ENCODE measurements at places on chromosomes 6 and 20.
A peak's percentile ranks its signal among the peaks of the same experiment; 100 is the strongest.

DNA sequence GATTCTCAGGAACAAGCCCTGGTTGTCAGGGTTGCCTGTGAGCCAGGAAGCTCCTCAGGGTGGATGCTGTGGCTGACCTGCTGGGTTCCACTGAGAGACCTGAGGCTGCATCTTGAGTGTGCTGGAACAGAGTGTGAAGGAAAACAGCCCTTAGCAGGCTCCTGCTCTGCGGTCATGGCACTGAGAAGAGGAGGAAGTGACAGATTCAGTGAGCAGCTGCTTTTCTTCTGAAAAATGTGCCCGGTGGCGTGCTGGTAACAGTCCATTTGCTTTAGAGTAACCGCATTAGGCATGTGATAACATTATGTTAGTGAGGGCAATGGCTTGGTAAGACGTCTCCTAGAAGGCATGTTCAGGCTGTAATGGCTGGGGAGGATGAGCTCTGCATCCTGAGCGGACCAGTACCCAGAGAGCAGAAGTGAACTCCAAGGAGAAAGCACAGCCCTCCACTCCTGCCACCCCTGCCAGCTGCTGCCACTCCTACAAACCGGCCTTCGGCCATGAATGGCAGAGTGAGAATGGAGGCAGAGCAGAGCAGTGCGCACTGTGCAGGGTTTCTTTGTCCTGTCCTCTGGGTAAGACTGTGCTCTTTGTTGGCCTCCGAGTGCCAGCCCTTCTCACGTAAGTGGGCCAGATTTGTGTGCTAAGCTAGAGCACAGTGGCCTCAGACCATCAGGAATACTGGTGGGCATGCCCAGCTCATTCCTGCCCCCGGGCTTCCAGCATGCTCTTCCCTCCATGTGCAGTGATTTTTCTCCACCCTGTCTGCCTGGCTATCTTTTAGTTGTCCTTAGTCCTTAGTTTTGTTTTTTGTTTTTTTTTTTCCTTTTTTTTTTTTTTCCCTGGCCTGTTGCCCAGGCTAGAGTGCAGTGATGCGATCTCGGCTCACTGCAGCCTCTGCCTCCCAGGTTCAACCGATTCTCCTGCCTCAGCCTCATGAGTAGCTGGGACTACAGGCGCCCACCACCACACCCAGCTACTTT, 98.1 kb upstream of the VSTM2L start:
- DNase-seq, result no peak

GRCh38 chr6:122995921-122996793, at the start of gene CLVS2:
TSS of gene CLVS2 (plus strand) at chr6:122996235. CDS start at chr6:122997778, 1,543 bp downstream.
- DNase-seq, result no peak

- peak; percentile 48 for DNase-seq
Observed at GRCh38 chr6:128259029-128259724, 261.2 kb downstream of the PTPRK start.

GRCh38 chr6:31081872-31082271, 30.5 kb downstream of the C6orf15 start:
- DNase-seq, result no peak

DNA sequence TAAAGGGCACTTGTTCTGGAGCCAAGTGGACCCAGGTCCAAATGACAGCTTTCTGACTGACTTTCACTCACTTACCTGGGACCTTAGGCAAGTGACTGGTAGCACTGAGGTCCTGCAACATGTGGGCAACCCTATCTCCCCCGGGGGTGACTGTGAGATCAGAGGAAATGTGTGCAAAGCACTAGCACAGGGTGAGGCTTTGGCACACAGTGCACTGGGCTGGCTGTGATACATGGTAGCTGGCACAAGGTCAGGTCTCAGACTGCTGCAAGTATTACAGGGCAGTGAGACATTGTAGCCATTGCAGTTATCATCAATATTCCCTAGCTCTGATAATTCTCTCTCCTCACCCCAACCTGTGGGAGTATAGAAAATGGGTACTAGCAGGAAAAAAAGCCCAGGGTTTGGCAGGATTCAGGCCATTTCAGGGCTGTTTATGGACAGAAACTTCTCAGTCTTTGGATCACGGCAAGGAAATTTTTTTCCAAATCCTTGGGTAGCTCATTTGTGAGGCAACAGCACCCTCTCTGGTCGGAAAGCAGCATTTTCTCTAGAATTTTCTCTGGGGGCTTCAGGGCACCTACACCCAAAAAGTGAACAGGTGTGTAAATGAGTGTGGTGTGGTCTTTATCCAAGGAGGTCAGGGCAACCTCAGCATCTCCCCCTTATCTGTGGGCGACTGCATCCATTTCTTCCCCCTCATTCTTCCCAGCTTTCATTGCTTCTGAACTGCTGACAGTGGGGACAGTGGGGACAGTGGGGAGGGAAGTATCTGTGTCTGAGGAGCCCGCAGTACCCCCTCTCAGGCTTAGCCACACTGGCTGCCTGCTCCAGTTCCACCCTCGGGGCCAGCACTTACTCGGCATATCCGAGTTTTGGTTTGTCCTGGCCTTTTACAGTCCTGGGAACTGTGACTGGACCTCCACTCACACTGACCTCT, 148.7 kb upstream of the PHACTR3 start:
- DNase-seq, result no peak

GRCh38 chr6:10518557-10519407, 2.4 kb upstream of the GCNT2 start:
- DNase-seq, result no peak

GRCh38 chr20:63082308-63082938, 75.7 kb upstream of the BHLHE23 start:
- DNase-seq, result no peak

- DNase-seq, result no peak
Observed at GRCh38 chr20:63172726-63173125, 43.2 kb downstream of the YTHDF1 start.

DNA sequence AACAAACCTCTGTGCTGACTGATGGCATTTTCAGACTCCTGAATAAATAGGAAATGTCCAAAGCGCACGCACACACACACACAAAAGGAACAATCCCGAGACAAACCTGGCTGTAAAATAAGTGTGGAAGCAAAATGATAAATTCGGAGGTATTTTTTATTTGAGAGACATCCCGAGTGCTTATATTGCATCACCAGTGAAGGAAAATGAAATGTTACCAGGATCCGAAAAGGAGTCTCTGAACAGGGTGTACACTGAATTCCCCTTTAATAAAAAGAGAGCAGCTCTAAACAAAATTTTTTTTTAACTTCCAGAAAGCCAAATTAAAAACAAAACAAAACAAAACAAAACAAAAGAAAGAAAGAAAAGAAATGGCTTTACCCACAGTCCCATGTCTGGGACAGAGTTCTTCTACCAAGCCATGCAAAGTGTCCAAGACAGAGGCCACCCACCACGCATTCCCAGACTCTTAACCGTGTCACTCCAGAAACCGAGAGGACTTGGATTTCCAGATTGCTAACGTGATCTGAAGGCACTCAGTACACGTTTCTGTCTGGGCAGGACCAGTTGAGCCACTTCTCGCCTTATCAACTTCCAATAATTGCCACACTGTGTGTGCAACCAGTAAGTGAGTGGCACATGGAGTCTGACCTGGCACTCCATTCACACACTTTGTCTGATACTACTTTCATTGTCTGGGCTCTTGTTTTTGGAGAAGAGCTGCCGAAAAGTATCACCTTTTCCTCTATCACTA, 817 bp downstream of the ME1 start:
- DNase-seq, result no peak

DNA sequence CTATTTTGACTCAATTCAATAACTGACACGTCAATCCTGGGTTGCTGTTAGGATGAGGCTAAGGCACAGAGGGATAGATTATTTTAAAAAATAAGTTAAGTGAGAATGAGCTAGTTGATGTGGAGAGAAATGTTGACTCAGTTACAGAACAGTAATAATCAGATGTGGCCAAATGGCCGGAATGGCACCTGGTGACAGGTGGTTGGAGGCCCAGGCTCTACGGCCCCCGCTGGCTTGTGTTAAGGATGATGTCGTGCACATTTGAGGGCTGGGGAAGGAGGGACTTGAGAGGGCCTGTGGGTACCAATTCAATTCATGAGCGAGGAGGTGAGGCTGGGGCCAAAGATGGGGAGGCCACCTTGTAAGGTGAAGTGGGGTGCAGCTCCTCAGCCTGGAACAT, 31.7 kb downstream of the APCDD1L start:
- no peak for DNase-seq

DNA sequence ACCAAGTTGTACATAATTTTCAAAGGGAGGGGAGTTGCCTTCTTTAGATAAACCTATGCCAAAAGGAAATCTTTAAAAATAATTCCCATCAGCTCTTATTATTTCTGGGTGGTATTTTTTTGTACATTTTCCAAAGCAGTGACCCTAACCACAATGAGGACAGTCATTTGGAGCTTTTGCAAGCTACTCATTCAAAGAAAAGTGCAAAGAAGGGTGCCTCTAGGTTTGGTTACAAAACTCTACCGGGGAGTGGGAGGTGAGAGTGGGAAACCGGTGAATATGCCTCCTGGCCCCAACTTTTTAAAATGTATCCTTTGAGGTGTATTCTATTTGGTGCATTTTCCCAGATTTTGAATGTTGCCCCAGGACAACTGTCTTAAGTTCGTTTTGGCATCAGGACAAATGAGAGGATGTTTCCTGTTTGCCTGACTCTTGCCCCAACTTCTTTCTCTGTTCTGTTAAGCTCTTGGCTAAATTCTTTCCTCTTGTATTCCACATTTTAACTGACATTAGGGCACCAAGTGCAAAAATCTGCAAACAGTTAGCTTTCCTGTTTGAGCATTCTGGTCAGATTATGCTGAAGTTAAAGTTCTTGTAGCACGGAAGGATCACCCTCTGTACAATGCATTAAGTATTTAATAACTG, 78.9 kb downstream of the SLX4IP start:
- DNase-seq, result no peak

- no peak for DNase-seq
Observed at GRCh38 chr6:68891419-68891818, 256.3 kb downstream of the ADGRB3 start.

- DNase-seq, result no peak
Observed at GRCh38 chr6:107217248-107217647, 101.9 kb upstream of the BEND3 start.

DNA sequence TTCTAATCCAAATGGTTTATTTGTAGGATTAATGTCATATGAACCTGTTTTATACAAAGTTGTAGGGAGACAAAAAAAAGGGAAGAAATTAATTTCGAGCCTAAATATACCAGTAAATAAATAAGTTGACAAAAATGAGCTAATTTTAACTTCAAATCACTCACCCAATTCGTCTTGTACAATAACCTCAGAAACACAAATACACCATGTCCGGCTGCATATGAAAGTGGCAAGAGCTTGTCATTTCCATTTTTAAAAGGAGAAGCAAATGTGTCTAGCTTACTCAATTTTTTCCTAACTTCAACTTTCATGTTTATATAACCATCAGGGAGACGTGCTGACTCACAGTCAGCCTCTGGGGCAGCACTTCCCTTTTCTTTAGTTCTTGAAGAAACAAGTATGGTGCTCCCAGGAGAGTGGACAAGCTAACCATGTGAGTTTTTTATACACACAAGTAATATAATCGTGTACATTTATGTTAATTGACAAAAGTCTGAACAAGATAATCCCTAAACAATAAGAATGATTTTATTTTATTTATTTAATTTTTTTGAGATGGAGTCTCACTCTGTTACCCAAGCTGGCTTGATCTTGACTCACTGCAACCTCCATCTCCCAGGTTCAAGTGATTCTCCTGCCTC, 55.5 kb upstream of the SGK1 start:
- DNase-seq, result no peak

DNA sequence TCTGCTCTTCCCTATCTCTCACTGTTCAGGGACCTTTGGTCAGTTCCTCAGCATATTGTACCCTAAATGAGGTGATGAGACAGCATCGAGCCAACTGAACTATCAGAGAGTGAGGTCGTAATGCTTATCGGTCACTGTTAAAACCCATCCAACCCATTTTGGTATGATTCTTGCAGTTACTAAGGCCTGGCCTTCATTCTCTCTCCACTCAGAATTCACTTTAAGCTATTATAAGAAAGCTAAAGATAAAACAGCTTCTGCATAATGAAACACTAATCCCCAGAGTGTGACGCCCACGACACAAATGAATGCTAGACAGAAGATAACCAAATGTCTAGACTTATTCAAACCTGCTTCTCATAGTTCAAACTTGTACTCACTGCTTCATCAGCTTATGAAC, 175.8 kb downstream of the GMPR start:
- no peak for DNase-seq

DNA sequence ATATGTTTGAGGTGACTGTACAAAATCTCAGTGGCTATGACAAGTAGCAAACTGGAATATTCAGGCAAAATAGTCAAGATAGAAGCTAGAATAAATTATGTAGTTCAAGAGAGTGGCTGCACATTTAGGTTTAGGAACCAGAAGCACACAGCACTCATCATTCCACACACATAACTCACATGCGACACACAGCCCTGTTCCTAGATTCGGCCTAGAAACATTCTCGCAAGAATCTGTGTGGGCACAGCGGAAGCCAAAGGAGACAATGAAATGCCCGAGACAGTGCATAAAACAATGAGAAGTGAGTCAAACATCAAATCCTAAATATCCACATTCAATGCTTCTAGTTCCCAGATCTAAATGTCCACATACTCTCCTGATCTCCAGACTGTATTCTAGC, 9.5 kb upstream of the SUPT3H start:
- no peak for DNase-seq

DNA sequence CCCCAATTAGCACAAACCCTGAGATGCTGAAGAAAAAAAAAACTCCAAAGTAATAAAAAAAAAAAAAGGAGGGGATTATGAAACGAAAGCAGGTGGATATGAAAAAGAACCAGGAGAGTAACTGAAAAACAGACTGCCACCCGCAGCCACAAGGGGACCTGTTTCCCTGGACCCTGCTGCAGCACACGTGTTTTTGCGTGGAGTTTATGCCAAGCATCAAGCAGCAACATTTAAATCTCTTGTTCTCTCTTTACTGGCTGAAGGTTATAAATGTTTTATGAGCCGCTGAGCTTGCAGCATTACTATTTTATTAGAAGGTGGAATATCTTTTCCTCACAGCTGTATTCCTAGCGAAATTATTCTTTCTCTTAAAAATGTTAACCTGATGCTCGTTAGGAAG, 131.6 kb upstream of the OLIG3 start:
- no peak for DNase-seq

- DNase-seq, result no peak
Observed at GRCh38 chr20:618980-619379, 8.9 kb upstream of the TCF15 start.

- no peak for DNase-seq
Observed at GRCh38 chr20:539848-540247, 3.7 kb downstream of the CSNK2A1 start.

DNA sequence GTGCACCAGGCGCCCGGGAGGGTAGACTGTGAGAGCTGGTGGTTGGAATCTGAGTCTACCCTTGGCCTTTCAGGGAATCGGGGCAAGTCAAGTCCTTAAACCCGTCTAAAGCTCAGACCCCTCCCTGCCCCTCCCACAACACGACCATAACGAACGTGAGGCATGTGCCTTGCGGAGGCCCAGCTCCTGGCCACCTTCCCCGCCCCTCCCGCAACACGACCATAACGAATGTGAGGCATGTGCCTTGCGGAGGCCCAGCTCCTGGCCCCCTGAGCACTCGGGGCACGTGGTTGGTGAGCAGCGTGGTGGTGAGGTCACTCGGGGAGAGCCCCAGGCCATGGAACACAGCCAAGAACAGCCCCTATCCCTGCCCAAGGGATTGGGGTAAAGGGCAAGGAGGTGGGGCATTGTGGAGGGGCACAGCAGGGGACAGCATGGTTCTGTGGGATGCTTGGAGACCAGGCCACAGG, 132.2 kb downstream of the TAF4 start:
- no peak for DNase-seq
